ENCODE measurements at places on chromosomes 12 and 14.
A peak's percentile ranks its signal among the peaks of the same experiment; 100 is the strongest.

GRCh38 chr12:75137896-75138295 is 71.7 kb downstream of the KCNC2 start:
- no peak for DNase-seq

GRCh38 chr12:132559652-132560363 is 50.6 kb downstream of the LRCOL1 start:
- DNase-seq: peak; percentile 68

GRCh38 chr14:59060841-59061240 is 127.6 kb upstream of the DAAM1 start:
- DNase-seq: no peak

- no peak for DNase-seq
Measured at GRCh38 chr12:121468499-121468801, 68.5 kb downstream of the RNF34 start.

DNA sequence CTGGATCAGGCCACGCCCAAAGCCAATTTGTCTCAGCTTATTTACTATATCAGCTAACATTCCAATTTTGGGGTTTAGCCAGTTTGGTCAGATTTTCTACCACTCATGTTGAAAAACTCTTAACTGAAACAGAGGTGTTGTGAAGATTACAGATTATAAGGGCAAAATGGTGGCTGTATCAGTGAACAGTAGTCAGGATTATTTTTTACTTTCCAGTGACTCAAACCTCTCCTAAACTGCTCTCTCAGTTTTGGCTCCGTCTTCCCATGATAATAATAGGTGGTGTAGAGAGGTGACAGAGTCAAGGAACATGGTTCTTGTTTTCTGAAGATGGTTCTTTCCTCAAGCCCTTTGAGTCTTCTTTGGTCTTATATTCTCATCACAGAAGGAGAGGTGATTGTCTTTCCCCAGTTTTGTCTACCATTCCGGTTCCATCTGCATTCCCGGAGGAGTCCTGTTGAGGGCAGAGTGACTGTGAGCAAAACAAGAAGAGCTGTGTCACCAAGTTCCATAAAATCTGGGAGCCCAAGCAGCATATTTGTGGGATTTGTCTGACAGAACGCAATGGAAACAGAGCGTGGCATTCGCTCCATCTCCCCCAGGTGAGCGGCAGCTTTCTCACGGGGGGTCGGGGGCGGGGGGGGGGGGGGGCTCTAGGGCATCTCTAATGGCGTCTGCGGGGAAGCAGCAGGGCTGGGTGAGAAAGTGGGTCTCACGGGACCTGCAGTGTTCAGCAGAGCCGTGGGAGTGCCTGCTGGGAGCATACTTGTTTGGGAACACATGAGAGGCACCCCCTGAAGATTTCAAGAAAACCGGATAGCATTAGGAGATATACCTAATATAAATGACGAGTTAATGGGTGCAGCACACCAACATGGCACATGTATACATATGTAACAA is 59.1 kb downstream of the TBC1D30 start:
- no peak for DNase-seq

DNA sequence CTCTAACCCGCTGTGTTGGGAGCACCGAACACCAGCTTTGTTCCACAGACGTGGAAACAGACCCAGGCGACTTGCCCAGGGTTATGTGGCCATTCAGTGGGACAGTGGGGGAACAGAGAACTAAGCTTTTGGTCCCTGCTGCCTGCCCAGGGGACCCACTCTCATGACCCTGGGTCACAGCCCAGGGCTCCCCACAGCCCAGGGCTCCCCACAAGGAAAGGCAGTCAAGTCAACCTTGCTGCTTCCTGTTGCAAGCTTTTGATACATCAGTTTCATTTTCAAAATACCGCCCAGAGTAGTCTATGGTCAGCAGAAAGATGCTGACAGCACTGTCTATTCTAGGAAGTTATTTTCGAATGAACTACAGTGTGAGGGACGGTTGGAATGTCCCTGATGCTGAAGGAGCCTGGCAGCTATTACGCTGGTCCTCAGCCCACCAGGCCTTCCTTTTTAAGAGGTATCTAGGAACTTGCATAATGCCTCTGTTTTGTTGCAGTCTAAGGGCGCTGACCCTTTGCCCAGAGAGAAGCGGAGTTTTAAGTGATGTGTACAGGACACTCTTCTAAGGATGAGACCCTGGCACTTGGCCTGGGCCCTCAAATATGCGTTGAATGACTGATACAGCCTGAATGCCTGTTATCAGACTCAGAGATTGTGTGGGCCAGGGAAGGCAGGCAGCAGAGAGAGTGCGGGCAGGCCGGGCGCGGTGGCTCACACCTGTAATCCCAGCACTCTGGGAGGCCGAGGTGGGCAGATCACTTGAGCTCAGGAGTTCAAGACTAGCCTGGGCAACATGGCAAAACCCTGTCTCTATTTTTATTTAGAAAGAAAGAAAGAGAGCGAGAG is 12.6 kb upstream of the TTC7B start:
- DNase-seq: no peak

- peak; percentile 62 for DNase-seq
Measured at GRCh38 chr12:117188961-117189724, 1.1 kb downstream of the FBXO21 start.

DNA sequence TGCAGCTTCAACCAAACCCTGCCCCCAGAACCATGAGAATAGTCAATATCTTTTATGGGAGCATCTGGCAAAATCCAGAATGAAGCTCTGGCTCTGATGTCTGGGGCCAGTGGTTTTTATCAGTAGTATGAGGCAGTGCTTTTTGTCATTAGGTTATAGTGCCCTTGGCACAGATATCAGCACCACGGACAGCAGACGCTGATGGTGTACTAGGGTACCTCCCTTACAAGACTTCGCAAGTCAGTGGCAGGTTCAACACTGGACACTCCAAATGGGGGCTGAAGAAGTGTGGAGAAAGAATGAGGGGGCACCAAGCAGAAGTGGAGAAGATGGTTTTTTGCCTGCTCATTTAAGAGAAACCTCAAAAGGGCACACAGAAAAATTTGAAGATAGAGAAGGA is 68.2 kb upstream of the E2F7 start:
- peak; percentile 27 for DNase-seq

- no peak for DNase-seq
Measured at GRCh38 chr12:6178981-6179761, 21.0 kb upstream of the CD9 start.

GRCh38 chr12:81627336-81628189 is 131.6 kb downstream of the PPFIA2 start:
- DNase-seq: peak; percentile 25

DNA sequence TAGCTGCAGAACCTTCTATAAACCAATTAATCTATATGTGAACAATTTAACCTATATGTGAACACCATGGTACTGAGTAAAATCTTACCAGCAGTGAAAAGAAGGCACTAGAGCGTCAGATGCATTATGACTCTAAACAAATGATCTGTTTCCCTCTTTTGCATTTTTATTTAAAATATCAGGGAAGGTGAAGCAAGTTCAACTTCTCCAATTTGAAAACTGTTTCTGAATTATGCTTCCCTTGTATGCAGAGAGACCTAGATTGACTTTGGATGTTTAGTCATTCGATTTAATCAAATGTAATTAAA is 80.9 kb downstream of the DAD1 start:
- DNase-seq: no peak

DNA sequence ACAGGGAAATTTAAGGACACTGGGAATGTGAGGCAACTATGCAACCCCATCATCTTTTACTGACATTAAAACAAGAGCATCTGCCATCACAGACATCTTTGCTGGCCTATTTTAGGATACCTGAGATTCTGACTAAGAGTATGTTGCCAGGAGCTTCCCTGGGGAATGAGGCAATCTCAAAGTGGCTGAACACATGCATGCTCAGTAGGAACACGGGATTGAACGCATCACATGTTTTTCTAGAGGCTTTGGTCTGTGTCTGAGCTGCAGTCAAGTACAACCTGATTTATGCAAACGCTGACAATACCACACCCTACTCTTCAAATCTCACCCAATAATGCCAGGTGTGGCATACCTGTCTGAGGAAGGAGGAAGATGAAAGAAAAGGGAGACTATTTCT is 416.5 kb downstream of the NELL2 start:
- DNase-seq: no peak

DNA sequence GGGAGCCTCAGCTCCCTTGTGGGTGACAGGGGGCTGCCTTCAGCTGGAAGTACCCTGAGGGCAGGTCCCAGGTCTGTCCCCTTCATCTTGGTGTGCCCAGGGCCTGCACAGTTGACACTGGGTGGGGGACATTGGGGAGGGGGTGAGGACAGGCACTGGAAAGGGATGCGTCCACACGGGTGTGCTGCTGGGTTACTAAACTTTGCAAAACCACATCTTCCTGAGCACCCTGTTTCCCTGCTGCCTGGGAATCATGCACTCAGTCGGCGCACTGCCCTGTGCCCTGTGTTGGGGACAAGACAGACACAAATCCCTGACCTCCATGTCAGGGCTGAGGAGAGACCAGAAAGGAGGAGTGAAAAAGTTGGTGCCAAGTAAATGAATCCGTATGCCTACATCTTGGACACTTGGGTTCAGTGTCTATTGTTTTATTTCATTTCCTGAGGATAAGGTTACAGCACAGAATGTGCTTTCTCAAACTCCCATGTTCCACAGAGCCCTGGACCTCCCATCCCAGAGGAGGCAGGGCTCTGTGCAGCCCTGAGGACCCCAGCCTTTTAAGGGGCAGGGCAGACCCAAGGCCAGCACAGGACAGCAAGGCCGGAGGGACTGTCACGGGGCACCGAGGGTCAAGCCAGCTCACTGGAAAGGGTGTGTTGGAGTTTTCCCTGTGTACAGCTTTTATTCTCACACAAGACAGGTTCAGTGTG is 2.9 kb upstream of the SLC25A29 start:
- no peak for DNase-seq

GRCh38 chr14:72792051-72792788 is 101.7 kb downstream of the DPF3 start:
- no peak for DNase-seq

- no peak for DNase-seq
Measured at GRCh38 chr14:93970965-93971634, 5.3 kb downstream of the ASB2 start.

- no peak for DNase-seq
Measured at GRCh38 chr12:79326663-79327062, 364.1 kb downstream of the PAWR start.

GRCh38 chr14:89992273-89992672 is 36.5 kb downstream of the TDP1 start:
- no peak for DNase-seq

DNA sequence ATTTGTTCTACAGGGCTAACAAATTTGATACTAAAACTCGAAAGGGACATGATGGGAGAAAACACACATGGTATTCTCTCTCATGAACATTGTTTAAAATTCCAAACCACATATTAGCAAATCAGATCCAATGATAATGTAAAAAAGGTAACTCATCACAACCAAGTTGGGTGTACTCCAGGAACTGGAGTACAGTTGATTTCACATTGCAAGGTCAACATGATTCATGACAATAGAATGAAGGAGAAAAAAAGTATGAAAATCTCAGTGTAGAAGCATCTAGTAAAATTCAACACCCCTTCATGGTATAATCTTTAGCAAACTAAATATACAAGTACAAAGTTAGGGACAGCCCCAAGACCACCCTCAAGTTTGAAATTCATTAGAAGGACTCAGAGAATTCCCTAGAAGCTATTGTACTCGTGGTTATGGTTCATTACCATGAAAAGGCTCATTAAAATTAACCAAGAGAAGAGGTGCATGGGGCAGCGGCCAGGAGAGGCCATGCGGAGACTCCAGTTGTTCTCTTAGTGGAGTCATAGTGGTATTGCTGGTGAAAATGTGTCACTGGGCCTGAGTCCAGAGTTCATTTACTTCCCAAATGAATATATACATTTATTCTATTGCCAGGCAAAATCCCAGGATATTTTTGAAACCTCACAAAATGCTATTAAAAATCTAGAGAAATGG is 3.1 kb upstream of the CDCA4 start:
- no peak for DNase-seq

DNA sequence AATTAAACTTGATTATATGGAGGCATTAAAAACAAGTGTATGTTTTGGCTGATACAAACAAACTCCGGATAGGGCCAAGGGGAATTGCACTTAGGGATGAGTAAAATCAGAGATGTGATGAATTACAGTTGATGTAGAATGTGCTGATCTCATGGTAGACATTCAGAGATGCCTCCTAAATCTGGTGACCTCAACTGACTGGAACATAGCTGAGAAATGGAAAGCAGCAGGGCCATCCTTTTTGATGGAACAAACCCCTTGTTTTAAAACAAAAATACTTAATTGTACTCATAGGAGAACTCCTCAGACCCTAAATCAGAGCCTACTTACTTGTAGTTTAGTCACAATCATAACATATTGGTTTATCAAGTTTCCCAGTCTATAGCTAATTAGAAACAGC is 122.8 kb downstream of the C12orf75 start:
- DNase-seq: no peak

DNA sequence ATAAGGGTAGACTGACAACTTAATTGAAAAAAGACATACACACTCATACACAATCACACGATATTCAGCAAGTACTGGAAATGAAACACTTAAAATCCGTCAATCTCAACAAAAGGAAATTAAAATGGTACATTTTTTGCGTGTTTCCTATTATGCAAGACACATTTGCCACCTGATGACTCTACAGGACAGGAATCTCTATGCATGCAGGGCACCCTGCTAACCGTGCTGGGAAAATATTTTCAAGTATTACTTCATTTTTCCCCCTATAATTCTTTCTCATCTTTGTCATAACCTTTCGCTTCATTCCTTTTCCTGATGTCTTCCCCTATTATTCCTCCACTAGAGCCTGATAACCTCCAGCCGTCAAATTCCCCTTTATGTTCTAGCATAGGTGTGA is 150.2 kb downstream of the TMEM132D start:
- no peak for DNase-seq

- DNase-seq: no peak
Measured at GRCh38 chr12:7354529-7354928, 50.7 kb downstream of the ACSM4 start.

- DNase-seq: no peak
Measured at GRCh38 chr12:70982991-70983390, 62.5 kb upstream of the PTPRR start.

DNA sequence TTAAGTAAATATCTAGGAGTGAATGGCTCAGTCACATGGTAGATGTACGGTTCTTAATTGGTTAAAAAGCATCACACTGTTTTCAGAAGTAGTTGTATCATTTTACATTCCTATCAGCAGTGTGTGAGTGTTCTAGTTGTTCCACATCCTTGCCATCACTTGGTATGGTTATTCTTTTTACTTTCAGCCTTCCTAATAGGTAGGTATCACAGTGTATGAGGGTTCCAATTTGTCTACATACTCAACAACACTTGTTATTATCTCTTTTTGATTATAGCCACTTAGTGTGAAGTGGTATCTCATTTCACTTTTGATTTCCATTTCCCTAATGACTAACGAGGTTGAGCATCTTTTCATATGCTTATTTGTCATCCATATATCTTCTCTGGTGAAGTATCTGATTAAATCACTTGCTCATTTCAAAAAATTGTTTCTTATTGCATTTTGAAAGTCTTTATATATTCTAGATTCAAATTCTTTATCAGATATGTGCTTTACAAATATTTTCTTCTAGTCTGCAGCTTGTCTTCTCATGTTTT is 3.5 kb upstream of the SPRYD3 start:
- DNase-seq: no peak

GRCh38 chr14:65366802-65367565 is 45.5 kb upstream of the FUT8 start:
- no peak for DNase-seq
